Fibroblast of lung (primary cell): ENCODE measurements at places on chromosomes 13 and 19. TPM values are rescaled to one million over a fixed set of nuclear protein-coding genes. Genes with fewer than 3 reads are reported as not detected.

The KHSRP gene
- 66.0 and 101 TPM in 2 replicates for polyA plus RNA-seq

DNA sequence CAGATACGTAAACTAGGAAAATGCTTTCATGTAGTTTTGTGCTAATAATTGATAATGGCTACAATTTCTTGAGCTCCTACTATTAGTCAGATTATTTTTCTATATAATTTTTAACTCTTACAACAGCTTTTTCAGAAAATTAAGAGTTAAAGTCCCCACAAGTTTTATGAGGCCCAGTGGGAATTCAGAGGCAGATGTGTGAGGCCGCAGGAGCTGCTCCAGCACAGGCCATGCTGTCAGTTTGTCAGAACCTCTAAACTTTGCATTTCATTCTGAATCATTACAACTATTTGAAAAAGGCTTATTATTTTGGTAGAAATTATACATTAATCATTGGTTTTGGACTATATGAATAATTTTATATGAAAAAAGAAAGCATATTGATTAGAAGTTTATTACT lies 370.8 kb downstream of the MYO16 start:
- no peak for DNase-seq

GRCh38 chr13:49444524-49445395 lies 686 bp downstream of the SETDB2 start:
- DNase-seq, result peak; percentile 64

The SLAIN1 gene
- 0.54 and 0.56 TPM in 2 replicates for polyA plus RNA-seq

DNA sequence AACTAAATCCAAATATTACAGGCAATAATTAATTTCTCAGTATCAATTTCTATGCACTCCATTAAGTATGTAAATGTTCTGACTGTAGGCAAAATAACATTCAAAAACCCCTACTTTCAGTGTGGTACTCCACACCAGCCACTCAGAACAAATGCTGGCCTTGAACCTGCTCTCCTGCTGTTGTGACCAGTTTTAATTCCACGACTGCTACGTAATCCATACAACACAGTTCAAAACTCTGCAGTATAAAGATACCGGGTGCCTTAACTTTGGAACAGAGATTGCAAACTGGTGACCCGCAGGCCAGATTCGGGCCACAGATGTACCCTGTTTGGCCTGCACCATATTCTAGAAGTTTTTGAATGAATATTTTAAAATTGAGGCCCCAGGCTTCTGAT lies 30.4 kb downstream of the COL4A1 start:
- no peak for DNase-seq

The NLRP5 gene
- not detected in 2 replicates for polyA plus RNA-seq

The C5AR1 gene
- 0.73 and 0.81 TPM in 2 replicates for polyA plus RNA-seq

- peak; percentile 4 for DNase-seq
These were observed 106.4 kb downstream of the ATP8A2 start for GRCh38 chr13:25478186-25478585.

DNA sequence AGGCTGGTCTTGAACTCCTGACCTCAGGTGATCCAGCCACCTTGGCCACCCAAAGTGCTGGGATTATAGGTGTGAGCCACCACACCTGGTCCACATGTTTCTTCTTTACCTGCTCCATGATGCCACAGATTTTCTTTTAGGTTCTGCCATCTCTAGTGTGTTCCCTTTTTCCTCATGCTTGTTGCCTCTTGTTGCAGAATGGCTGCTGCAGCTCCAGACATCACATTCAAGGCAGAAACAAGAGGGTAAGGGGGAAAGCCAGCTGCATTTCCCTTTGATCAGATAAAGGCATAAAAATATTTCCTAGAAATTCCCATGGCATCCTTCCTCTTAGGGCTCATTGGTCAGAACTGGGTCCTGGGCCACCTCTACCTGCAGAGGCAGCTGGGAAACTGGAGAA lies 12.3 kb upstream of the CCDC124 start:
- no peak for DNase-seq

- DNase-seq, result no peak
These were observed at the start of gene HIF3A for GRCh38 chr19:46296722-46297461. Gene HIF3A (plus strand): TSS chr19:46297042. CDS start chr19:46297077, 35 bp downstream.

The FXYD3 gene
- 0.06 TPM in 1 of 2 replicates, not detected in the other for polyA plus RNA-seq

GRCh38 chr13:85685436-85685835 lies 113.8 kb downstream of the SLITRK6 start:
- DNase-seq, result no peak

The DPY19L3 gene
- polyA plus RNA-seq, result 24.2 and 31.9 TPM in 2 replicates

GRCh38 chr13:34411177-34411576 lies 530.9 kb upstream of the NBEA start:
- no peak for DNase-seq

GRCh38 chr19:15452111-15453047 lies 2.6 kb upstream of the WIZ start:
- DNase-seq, result peak; percentile 82

GRCh38 chr13:112725346-112726015 lies 35.6 kb downstream of the ATP11A start:
- no peak for DNase-seq

- peak; percentile 66 for DNase-seq
These were observed 958 bp downstream of the CA11 start for GRCh38 chr19:48644839-48645619.

DNA sequence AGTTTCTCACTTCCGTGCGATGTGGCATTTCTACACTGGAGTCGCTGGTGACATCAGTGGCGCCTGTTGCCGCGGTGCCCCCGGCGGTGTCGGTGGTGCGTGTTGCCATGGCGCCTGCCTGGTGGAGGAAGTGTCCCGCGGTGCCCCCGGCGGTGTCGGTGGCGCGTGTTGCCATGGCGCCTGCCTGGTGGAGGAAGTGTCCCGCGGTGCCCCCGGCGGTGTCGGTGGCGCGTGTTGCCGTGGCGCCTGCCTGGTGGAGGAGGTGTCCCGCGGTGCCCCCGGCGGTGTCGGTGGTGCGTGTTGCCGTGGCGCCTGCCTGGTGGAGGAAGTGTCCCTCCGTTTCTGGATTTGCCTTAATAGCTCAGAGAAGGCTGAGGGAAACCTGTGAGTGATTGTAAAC lies 127.6 kb downstream of the KDM4B start:
- DNase-seq, result no peak

GRCh38 chr19:35973487-35973886 lies 21.5 kb upstream of the SDHAF1 start:
- DNase-seq, result no peak

DNA sequence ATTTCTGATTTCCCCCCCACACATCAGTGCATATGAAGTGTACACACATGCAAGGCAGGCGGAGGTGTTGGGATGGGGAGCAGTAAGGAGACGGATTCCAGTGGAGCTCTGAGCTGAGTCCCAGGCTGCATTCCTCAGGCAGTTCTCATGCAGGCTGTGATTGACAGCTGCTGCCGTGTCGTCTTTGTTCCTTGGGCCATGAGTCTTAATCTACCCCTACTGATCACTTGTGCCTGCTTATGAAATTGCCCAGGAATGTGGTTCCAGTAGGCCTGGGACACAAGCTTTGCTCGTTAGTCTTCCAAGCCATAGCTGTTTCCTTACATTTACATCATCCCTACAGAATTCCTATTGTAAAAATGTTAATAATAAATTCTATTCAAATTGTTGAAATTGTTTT lies 1241.9 kb downstream of the UQCRFS1 start:
- DNase-seq, result no peak

- DNase-seq, result peak; percentile 55
These were observed 2.5 kb downstream of the NFIC start for GRCh38 chr19:3368848-3369336.

- no peak for DNase-seq
These were observed 107.5 kb downstream of the MYCBP2 start for GRCh38 chr13:77219401-77219800.

DNA sequence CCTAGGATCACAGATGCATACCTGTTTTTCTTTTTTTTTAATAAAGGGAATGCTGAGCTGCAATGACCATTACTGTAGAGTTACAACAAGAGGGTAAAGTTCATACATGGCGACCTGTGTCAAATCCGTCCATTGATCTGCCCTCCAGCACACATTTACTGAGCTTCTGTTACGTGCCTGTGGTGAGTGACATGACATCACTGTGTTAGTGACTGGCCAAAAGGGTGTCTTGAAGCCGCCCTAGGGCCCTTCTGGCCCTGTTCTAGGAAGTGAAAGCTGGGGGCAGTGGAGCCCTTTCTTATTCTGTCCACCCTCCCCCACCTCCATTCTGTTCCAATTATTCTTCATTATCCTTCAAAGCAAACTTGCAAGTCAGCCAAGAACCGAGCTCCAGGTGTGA lies 66.3 kb downstream of the ZIC5 start:
- no peak for DNase-seq

The ZNF613 gene
- 3.8 and 4.6 TPM in 2 replicates for polyA plus RNA-seq

DNA sequence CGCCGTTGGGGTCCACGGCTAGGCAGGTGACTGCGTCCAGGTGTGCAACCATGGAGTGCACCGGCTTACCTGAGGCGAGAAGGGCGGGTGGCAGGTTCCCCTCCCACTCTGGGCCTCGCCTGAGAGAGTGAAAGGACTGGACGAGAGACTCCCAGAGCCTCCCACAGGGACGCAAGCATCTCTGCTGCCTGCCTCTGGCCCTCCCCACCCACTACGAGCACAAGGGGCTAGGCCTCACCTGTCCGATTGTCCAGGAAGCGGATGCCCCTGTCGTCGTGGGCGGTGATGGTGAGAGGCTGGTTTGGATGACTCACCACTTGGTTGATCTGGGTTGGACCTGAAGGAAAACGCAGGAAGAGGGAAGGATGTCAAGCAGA lies 5.1 kb upstream of the PRKD2 start:
- peak; percentile 18 for DNase-seq

DNA sequence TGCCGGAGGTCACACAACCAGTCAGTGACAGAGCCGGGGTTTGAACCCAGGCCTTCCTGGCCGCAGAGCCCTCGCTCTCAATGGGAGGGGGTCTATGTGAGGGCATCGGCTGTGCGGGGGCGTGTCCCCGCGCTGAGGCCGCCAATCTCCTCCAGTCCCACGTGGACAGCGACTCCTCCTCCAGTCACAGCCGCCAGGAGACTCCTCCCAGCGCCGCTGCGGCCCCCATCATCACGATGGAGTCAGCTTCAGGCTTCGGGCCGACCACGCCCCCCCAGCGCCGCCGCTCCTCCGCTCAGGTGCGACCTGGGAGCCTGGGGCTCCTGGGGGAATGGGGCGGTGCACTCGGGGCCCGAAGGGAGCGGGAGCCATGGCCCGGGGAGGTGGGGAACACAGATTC lies 6.0 kb downstream of the SPRED3 start:
- no peak for DNase-seq

DNA sequence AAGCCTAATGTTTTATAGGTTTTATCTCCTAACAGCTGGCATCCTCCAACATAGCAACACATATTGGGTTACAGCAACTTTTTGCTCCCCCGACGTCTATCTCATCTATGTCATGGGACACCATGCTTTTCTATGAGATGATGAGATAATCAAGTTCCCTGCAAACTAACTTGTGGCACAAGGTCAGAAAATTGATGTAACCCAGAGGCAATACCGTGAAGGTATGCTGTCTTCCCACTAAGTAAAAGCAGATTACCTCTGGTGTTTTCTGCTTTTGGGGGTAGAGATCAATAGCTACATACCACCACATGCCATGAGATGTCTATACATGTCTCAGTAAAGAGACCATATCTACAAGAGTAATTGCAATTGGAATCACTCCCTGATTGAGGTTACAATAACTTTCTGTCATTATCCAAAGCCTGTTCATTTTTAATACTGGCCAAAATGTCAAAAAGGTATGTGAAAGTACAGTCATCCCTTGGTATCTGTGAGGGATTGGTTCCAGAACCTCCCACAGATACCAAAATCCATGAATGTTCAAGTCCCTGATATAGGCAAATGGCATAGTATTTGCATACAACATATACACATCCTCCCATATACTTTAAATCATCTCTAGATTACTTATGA lies 131.3 kb downstream of the CYSLTR2 start:
- peak; percentile 70 for DNase-seq

- DNase-seq, result no peak
These were observed 148.2 kb downstream of the RAP2A start for GRCh38 chr13:97582170-97582569.

GRCh38 chr13:113355621-113356020 lies 8.3 kb downstream of the GRTP1 start:
- no peak for DNase-seq
